Activated naive CD8-positive, alpha-beta T cell treated with anti-CD3 and anti-CD28 coated beads for 36 hours (primary cell): ENCODE measurements at places on chromosomes 6 and 20.

- no peak for DNase-seq
Measured at GRCh38 chr20:37342231-37343177, 3.4 kb upstream of the SRC start.

DNA sequence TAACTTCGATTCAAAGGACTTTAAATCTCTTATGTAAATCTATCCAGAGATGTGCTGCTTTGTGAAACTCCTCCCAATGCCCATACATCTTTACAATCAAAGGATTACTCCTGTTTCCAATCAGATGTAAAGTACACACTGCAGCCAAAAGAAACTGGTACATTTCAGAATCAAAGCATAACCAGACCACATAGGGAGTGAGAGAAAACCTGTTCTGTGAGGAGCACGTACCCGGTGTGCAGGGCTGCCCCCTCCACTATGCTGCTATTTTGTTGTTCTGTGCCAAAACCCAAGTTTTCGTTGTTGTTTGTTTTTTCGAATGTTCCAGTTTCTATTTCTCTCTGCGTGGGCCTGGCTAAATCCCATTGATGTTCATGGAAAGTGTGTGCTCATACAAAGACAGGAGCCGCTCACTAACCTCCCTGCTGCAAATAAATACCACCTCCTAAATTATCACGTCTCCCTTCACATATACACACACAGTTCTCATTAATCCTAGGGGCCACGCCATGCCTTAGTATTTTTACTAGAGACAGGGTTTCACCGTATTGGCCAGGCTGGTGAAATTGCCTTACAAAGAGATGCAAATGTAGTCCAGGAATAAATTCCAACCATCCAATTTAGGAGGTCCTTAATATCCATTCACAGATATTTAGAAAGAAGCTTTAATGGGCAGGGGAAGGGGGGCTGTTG, 52.9 kb downstream of the ATP9A start:
- DNase-seq, result no peak

GRCh38 chr20:4848041-4848440, 126.3 kb downstream of the PRND start:
- DNase-seq, result no peak

DNA sequence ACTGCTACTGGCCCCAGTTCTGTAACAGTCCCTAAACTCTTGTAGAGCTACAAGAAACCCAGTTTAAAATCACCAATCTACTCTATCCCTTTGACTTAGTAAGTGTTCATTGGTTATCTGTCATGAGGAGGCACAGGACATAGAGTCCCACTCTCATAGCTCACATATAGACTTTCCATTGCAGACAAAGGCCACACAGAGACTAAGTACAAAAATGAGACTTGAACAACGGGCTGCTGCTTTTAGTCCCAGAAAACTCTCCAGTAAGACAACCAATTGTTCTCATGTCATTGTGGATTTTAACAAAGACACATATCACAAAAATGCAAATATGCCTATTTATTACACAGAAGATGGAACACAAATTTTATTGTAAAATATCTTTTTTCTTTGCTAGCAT, 197.4 kb downstream of the PTPRK start:
- no peak for DNase-seq

- no peak for DNase-seq
Measured at GRCh38 chr6:70375882-70376281, 37.4 kb upstream of the FAM135A start.

DNA sequence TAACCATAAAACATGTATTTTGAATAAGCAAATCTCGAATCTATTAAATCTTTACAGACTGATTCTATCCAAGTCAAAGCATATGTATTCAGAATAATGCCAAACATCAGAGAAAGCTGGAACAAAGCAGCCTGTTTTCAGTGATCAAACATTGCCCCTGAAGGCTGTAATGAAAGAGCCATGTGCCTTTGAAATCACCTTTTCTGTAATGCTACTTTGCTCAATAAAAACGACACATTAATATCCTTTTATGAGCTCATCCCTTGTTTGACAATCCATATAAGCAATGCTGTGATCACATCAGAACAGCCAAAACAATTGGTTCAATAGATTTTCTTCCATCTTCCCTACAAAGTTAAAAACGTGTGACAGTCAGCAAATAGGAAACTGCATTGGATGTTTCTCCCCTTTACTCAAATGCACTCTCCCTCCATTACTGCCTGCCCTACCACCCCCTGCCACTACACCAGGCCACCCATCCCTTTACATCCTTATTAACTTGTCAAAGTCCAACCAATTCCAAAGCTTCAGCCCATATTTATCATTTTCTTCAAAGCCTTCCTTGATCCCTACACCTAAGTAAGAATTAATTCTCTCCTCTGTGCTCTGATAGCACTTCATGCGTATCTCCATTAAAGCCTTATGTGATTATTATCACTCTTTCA, 42.0 kb downstream of the THEMIS start:
- DNase-seq, result no peak

- no peak for DNase-seq
Measured at GRCh38 chr6:149716181-149716963, 1.5 kb downstream of the LATS1 start.

DNA sequence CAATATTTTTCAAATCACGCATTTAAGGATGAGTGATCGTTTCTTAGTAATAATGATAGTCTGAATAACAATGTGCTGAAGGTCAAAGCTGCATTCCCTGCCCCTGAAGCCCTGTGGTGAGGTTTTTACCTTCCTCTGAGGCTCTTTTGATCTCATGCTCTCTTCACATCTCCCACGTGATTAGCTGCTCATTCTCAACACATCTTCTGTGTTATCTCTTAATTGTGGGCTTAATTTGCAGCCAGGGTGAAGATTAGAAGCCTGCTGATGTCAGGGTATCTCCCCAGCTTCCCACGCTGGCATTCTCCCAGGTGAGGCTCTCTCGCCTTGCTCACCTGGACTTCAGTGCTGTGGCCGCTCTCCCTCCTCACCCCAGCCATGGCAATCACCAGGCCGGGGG, 109.7 kb upstream of the FOXQ1 start:
- DNase-seq, result no peak

DNA sequence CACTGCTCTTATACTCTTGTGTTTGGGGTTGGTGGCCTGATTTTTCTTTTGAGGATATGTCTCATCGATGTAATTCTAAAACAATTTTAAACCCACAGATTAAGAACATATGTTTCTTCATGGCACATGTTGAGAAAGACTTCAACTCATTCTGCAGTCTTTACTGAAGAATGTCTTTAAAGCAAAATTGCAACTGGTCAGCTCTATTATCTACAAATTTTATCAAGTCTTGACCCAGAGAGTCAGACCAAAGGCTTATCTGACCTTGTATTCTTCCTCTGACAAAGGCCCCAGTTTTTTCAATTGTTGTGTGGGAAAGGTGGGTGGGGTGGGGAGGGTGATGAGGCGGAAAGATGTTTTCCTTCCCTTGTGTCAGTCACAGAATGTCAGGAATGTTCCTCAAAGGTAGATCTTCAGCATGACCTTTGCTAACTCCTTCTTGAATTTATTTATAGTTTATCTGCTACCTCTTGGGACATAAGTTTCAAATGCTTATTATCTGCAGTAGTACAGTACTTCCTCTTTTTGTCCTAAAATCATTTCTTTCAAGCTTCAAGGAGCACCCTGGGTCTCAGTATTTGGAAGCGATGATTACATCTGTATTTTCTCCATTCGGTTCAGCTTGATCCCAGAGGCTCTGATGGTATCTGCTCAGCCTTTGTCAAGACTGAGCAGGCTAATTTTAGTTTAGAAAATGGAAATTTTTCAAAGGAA, 63.2 kb upstream of the TIAM2 start:
- no peak for DNase-seq

- no peak for DNase-seq
Measured at GRCh38 chr6:160995271-160995670, 3.7 kb downstream of the MAP3K4 start.

- no peak for DNase-seq
Measured at GRCh38 chr6:138897031-138897430, 91.0 kb downstream of the REPS1 start.

- no peak for DNase-seq
Measured at GRCh38 chr20:45461225-45461624, 8.3 kb upstream of the WFDC2 start.

- DNase-seq, result peak; percentile 69
Measured at GRCh38 chr20:57698116-57698866, 11.5 kb downstream of the PMEPA1 start.

DNA sequence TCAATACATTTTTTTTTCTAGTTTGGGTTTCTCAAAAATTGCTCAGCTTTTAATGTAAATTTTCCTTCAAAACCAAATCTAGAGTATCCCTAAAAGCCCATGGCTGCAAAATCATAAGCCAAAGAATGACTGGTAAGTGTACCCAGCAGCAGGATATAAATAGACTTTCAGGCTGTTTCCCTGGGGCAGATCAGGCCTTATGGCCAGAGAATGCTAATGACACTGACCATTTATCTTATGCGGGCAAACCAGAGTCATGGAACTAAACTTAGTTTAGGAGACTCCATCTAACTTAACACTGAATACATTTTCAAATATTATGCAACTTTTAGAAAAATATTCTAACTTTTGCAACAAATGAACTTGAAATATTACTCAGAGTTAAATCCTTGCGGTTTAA, 7.4 kb downstream of the OSER1 start:
- no peak for DNase-seq

DNA sequence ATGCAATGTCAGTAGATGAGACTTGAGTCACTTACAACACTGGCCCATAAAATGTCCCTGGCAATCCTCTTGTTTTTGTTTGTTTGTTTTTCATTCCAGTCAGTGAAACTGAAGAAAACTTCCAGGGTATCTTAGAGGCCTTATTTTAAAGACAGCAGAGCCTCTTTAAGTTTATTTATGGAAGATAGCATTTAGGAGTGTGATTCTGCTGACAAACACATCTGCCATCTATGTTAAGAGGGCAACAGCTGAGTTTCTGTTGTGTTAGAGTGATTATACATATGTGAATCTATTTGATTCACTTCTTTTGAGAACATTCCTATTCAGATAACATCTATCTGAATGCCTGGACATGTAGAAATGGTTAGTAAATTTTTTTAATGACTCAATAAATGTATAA, 812.6 kb downstream of the TENT5A start:
- no peak for DNase-seq

- peak; percentile 73 for DNase-seq
Measured at GRCh38 chr20:44215125-44215524, 4.6 kb upstream of the OSER1 start.

DNA sequence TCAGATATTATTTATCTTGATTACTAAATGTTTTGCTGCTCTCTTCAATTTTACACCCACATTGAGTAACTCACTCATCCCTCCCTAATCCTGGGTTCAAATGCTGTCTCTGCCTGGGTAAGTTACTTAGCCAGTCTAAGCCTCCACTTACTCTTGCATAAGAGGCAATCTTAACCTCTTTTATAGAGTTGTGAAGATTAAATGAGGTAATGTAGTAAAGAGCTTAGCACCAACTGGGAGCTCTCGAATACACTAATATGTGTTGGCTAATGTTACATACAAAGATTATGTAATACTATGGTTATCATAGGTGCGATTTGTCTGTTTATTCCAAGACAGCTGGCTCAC, 134.4 kb upstream of the STMND1 start:
- DNase-seq, result no peak

DNA sequence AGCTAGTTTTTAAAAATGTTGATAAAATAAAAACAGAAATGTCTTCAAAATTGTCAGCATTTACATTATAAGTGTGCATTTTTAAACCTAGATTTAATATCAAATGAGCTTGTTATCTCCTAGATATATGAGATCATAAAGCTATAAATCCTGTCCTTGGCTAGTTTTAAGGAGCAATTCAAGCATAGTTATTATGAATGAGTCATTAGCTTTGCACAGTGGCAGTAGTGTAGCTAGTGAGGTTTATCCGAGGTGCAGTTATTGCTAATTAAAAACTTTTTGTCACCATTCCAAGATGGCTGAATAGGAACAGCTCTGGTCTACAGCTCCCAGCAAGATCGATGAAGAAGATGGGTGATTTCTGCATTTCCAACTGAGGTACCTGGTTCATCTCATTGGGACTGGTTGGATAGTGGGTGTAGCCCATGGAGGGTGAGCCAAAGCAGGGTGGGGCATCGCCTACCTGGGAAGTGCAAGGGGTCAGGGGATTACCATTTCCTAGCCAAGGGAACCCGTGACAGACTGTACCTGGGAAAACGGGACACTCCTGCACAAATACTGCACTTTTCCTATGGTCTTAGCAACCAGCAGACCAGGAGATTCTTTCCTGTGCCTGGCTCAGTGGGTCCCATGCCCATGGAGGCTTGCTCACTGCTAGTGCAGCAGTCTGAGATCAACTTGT, 108.8 kb upstream of the SYNCRIP start:
- DNase-seq, result no peak

DNA sequence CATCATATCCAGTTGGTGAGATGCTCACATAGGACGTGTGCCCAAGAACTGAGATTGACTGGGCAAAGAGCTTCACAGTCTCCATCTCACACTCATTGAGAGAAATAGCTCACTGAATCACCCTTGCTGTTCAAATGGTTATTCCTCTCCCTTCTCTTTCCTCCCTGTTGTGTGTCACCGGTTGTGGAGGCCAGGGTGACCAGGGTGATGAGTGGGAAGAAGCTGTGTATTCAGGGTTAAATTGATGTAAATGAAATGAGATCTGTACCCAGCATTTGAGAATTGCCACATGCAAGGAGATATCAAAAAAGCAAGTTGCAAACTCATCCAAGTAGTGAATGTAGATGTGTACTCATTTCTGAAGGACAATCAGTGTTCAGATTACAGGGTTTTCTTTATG, 36.6 kb upstream of the VAPB start:
- no peak for DNase-seq

GRCh38 chr20:36574366-36575135, 1.2 kb downstream of the TGIF2 start:
- DNase-seq, result peak; percentile 65

- no peak for DNase-seq
Measured at GRCh38 chr20:57589728-57590484, 29.0 kb downstream of the PCK1 start.

- no peak for DNase-seq
Measured at GRCh38 chr6:34204693-34205092, 32.0 kb upstream of the HMGA1 start.

DNA sequence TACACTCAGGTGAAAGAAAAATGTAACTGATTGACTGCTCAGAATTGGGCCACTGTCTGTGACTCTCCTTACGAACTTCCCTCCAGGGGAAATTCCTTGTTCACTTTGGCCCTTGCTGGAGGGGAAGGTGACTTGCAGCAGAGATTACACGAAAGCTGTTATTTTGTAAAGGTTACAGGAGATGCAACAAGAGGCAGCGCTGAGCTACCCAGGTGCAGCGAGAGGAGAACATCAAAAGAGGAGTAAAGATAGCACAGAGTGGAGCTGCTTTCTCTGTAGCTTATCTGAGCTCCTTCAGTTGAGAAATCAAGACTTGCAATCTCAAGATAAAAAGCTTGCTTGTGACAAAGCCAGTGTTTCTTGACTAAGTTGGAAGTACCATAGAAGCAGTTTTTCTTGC, 144.6 kb downstream of the ARHGAP18 start:
- DNase-seq, result no peak

- no peak for DNase-seq
Measured at GRCh38 chr6:81950877-81951276, 198.4 kb upstream of the TENT5A start.

GRCh38 chr6:53042112-53042511, 23.1 kb upstream of the FBXO9 start:
- no peak for DNase-seq
